Esophagus squamous epithelium (tissue), 5 donors: ENCODE measurements at places on chromosomes 12 and 14.

DNA sequence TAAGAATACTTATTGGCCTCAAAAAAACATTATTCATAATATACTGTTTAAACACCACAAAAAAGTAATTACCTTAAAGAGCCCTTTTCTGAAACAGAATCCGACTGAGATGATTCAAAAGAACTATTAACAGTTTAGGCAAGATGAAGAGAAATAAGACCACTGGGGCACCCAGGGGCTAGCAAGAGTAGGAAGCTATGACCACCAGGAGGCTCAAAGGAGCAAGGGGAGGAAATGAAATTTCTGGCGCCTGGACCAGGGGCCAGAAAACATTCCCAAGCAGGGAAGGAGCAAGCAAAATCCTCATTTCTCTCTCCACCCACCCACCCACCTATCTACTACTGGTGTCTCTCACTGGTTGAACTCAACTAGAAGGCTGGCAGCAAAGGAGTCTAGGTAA lies 6.3 kb upstream of the DCAF4 start:
- DNase-seq, result no peak

DNA sequence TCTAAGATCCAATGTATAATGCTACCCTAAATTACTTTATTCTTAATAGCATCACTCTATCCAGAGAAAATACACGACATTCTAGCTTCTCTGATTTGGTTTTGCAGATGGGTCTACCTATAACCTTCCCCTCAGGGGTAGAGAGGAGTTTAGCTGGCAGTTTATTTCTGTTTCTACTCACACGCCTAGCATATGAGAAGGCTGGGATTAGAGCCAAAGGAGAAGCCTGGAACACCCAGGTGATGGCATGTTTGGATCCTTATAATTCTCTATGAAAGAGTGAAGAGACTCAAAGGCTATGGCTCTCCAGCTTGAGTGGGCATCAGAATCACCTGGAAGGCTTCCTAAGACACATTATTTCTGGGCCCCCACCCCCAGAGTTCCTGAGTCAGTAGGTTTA lies 131.3 kb downstream of the IGF1 start:
- no peak for DNase-seq

GRCh38 chr12:5792343-5792742 lies 152.7 kb downstream of the ANO2 start:
- DNase-seq, result no peak

GRCh38 chr12:16034136-16034817 lies 123.1 kb downstream of the DERA start:
- DNase-seq, result no peak

- DNase-seq, result no peak
Measured at GRCh38 chr12:22459838-22460490, 84.4 kb downstream of the C2CD5 start.

DNA sequence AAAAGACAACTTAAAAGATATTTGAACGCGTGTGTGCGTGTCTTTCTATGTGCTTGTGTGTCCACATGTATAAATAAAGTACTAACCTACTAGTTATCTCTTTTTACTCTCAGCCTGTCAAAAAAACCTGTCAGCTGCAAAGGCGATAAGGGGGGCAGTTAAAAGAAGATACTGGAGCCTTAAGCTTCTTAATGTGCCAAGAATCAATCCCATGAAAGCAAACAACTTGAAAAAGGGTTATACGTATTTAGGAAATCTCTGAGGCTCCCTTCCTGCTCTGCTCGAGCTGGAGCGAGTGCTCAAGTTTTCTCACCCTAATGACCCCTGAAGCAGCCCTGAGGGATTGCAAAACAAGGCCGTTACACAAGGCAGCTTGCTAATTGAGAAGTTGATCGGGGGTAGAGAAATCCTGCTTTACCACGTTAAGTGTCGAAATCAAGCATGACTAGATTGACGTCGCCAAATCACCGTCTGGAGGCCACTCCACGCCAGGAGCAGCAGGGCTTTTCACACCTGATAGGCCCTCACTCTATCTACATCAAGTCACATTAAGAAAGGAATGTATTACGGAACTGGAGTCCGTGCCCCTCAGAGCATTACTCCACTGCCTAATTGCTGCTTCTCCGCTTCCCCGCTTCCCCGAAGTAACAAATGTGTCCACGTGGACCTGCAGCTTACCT lies 32.4 kb downstream of the LMO3 start:
- no peak for DNase-seq

- no peak for DNase-seq
Measured at GRCh38 chr12:98799146-98799810, 154.2 kb downstream of the APAF1 start.

- DNase-seq, result no peak
Measured at GRCh38 chr14:89542786-89543424, 125.9 kb upstream of the FOXN3 start.

DNA sequence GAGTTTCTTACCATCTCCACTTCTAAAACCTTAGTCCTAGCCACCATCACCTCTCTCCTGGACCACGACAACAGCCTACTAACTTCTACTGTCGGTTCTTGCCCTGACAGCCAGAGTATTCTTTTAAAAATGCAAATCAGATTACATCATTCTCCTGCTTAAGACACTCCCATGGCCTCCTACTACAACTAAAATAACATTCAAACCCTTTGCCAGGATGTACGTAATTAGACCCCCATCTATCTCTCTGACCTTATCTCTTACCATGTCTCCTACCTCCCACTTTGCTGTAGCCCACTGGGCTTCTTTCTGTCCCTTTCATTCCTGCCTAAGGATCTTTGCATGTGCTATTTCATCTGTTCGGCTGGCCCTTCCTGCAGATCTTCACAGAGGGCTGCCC lies 27.6 kb downstream of the TRIM9 start:
- no peak for DNase-seq

GRCh38 chr14:36313898-36314297 lies 6.5 kb downstream of the MBIP start:
- DNase-seq, result no peak

DNA sequence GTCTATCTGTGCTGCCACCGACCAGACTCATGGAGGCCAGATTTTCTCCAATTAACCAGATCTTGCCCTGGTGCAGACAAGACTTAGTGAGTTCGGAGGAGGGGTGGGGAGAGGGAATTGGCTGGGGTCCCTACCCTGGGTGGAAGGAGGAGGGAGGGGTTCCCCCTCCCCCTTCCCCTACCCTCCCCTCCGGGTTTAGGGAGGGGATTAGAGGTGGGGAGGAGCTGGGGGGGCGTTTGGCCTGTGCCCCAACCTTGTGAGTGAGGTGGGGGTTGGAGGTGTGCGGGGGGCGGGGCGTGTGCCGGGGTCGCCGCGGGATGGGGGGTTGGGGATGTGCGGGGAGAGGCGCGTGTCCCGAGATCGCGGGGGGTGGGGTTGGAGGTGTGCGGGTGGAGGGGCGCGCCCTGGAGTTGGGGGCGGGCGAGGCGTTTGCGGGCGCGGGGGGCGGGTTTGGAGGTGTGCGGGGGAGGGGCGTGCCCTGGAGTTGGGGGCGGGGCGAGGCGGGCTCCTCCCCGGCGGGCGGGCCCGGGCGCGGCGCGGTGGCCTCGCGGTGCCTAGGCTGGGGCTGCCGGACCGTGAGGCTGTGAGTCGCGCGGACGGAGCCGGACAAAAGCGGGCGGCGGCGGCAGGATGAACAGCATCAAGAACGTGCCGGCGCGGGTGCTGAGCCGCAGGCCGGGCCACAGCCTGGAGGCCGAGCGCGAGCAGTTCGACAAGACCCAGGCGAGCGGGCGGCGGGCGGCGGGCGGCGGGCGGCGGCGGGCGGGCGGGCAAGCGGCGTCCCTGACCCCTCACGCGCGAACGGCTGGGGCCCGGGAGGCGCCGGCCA lies at the start of gene HIP1R:
Gene HIP1R (plus strand): TSS at position 537 of the 829 bp plus-strand sequence. CDS start 94 bp downstream, at position 631.
- DNase-seq, result no peak

- DNase-seq, result no peak
Measured at GRCh38 chr14:76997257-76997970, 31.1 kb downstream of the IRF2BPL start.

DNA sequence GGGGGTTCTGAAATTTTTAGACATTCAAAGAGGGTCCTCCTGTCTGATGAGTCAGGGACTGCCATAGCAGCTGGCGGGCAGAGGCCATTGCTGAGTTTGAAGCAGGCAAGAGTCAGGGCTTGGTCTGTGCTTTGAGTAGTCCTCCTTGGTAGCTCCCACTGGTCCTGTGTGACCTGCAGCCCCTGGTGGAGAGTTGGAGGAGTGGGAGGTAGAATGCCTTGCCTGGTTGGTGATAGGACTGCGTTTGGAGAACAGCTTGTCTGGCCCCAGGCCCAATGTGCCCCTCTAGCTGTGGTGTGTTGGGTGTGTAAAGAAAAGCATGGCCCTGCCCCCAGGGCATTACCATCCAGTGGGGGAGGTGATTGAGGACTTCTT lies 116.7 kb downstream of the BEGAIN start:
- DNase-seq, result no peak

DNA sequence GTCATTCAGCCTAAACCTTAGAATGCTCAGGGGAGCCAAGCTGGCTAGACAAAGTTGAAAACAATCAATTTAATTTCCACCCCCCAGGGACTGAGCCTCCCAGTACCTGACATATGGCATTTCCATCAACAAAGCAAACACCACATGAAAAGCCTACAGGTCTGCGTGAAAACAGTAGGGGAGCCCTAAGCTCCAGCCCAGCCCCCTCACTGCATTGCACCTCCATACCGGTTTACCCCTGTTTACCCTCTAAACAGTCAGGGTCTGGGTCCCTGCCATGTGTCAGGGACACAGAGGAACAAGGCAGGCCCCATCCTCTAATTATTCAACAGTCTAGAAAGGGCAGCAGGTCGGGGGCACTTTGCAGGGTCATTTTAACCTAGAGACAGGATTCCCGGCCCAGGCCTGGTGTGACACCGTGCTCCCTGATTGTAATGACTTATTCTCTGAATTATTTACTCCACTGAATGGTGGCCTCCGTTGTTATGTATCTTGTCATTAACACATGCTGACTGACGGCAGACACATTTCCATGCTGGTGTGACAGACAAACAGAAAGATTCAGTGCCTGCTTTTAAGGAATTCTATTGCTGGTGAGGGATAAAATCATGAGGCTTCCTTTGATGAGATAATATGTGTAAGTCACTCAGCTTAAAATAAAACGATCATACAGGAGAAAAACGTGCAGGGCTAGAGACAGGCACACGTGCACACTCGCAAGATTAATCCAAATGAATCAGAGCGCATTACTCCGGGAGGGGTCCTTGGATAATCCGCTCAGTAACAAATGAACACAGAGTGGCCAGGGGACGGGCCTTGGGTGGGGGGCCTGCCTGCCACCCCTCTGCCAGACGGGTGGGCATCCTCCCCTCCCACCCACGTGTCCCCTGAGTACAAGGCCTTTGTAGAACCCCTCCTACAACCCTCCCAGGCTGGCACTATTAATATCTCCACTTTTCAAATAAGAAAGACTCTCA lies 23.2 kb downstream of the CCDC88C start:
- DNase-seq, result no peak

GRCh38 chr12:27864521-27864920 lies 84.5 kb upstream of the MANSC4 start:
- DNase-seq, result no peak

- DNase-seq, result no peak
Measured at GRCh38 chr14:105846312-105846711, 319.9 kb downstream of the TMEM121 start.

- DNase-seq, result no peak
Measured at GRCh38 chr14:72888636-72889201, 5.2 kb downstream of the DPF3 start.

GRCh38 chr14:77520555-77520954 lies 21.9 kb upstream of the ISM2 start:
- no peak for DNase-seq

DNA sequence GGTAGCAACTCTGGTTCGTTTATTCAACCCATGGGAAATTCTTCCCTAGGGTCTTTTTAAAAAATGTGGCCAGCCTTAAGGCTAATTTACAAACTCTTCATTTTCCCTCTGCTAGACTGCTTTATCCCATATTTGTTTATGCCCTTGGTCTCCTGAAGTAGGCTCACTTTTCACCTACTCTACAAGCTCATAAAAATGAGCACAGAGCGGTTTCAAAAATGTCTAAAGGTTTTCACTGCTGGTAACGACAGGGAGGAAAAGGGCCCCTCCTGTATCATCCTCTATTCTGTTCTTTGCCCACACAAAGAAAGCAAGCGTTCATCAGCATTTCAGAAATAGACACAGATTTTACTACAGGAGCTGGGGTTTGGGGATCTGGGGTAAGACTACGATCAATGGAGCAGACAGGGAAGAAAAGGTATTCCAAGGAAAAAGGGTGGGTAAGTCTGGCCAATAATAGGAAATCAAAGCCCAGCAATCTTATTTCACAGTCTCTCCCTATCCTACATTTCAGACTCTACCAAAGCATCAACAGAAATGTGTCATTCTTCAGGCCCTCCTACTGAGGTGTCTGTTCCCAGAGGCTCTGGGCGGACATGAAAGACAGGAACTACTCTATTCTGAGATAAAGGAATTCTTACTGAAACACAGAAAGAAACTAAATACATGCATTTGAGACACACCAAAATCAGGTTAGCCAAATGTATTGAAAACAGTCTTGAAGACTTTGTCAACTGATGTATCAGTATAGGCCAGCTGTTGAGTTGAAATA lies 86.4 kb downstream of the SPPL3 start:
- no peak for DNase-seq

GRCh38 chr12:116090516-116090915 lies 187.0 kb downstream of the MED13L start:
- no peak for DNase-seq

GRCh38 chr14:80491650-80492049 lies 280.3 kb upstream of the DIO2 start:
- no peak for DNase-seq

GRCh38 chr12:47307680-47308399 lies 228.1 kb upstream of the AMIGO2 start:
- no peak for DNase-seq

- no peak for DNase-seq
Measured at GRCh38 chr12:130747867-130748740, 32.0 kb upstream of the RIMBP2 start.

- no peak for DNase-seq
Measured at GRCh38 chr12:65937161-65937641, 112.9 kb downstream of the HMGA2 start.

DNA sequence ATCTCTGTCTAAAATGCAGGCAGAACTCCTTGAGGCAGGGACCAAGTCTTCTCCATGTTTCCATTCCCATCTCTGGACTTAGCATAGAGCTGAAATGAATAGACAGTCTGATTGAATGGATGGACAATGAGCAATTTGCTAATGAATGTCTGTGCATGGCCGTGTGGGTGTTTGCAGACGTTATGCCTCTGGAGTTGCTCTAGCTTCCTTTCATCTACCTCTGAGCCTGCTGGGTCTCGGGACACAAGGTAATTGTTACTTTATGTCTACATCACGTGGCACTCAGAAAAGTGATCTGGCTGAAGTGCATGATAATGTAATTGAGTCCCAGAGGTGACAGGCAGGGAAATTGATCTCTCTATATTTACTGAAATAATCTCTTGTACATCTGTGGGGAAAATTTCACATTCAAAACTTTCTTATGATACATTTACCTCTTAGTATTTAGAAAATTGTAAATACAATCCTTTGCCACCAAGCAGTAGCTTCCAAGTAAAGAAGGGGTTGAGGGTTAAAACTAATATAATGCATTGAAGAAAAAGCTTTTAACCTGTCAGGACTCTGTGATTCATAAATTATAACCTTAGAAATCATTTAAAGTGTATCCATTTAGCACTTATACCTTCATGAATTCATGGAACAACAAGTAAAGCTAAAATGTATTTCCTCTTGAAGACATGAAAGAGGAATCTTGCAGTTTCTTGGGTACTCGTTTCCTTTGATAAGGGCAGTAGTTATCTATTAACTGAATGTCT lies 424.1 kb downstream of the APAF1 start:
- DNase-seq, result no peak

- no peak for DNase-seq
Measured at GRCh38 chr14:32324601-32325000, 4.5 kb upstream of the AKAP6 start.
